ENCODE measurements at places on chromosomes 4 and X.

- DNase-seq, result no peak
Observed at GRCh38 chr4:26140150-26140898, 180.5 kb upstream of the RBPJ start.

- no peak for DNase-seq
Observed at GRCh38 chrX:56798339-56798711, 69.3 kb downstream of the NBDY start.

DNA sequence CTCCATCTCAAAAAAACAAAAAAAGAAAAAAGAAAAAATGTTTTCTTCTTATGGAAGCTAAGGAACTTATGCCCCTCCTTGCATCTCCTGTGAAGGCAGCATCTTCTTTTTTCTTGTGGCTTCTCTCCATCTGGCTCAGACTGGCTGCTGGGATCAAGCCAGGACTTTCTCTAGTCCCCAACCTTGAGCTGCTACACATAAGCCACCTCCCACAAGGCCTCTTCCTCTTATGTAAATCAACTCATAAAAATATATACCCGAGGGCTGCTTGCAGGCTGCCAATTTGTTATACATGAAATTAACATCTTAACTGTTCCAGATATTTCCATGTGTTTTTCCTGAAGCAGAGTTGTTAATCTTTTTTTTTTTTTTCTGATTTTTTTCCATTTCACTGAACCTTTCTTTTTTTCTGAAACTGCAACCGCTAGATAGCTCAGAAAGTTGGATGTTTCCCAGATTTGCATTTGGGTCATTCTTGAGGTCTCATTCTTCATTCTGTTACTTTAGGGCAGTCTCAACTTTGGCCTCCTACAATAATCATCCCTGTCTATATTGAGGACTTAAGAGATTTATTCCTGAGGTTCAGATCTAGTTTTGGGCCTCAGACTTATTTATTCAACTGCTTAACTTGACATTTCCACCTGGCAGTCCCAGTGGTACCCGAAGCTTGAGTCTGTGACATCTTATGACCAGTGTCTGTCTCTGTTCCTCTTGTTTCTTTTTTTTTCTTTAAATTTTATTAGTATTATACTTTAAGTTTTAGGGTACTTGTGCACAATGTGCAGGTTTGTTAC is 10.3 kb downstream of the SNX25 start:
- DNase-seq, result no peak

DNA sequence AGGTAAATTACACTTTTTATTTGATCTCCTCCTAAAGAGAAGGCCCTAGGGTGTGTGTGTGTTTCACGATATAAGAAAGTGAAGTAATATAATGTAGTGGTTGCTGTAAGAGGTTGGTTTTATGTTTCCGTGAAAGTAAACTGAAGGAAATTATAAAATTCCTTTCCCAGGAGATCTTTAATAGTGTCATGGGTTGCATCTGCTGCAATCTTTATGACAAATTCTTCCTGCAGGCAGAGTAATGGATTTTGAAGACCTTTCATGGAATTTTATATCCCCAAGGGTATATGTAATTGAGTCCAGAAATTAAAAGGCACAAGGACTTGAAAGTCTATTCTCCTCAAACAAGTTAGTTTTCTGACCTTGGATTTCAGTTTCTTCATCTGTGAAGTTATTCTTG is 538.6 kb downstream of the ANKRD50 start:
- no peak for DNase-seq

DNA sequence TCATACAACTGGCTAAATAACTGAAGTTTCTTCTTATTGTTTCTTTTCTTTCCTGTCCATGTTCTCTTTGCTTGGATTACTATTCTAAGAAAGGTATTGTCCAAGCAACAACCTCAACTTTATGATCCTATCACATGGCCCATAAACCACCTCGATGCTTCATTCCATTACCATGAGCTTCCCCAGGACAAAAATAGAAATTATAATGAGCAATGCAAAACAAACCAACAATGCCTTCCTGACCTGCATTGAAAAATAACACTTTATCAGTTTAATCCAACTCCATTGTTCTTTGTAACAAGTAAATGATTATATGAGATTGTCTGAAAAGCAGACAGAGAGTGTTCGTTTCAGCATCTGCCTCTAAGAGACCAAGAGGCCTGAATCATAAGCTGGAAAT is 148.8 kb downstream of the HS6ST2 start:
- no peak for DNase-seq

GRCh38 chr4:42710329-42710728 is 53.4 kb upstream of the ATP8A1 start:
- DNase-seq, result no peak

DNA sequence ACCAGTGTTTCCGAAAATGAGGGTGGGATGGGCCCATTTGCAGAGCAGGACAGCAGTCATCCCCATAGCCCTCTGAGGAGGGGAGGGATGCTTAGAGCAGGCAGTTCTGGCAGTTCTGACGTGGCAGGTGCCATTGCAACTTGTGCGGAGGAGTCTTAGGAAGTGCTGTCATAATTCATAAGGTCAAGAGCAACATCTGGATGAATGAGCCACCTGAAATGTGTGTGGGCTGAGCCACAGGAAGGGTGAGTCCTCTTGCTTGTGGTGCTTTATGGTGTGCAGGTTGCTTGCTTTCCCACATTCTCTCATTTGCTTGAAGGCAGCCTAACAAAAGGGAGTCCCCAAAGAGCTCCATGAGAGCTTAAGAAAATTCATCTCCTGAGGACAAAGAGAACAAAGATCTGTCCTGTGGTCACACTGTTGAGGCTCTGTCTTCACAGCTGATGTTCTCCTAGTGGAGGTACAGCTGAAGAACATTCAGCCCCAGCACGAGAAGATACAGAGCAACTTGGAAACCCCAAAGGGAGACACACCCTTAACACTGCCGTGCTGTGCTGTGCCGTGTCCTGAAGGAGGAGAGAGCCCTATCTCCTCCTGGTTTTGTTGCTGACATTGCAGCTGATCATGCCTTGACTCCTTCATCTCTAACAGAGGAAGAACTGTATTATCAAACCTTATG is 60.3 kb downstream of the DLG3 start:
- no peak for DNase-seq

- DNase-seq, result no peak
Observed at GRCh38 chr4:67522851-67523671, 22.2 kb downstream of the CENPC start.

DNA sequence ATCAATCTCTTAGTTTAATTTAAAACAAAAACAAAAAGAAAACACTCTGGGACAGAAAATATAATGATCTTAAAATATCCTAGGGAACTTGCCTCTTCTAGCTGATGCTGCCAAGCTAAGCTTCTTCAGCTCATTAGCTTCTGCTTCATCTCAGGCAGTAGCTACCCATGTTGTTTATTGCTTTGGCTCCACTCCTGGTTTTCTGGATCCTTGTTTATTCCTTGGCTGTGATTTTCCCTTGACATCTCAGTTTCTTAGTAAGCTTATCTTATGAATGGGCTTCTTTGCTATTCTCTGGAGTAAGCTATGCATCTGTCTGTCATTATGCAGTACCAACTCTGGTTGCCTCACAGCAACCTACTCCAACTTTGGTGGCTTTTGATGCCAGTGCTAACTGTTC is 5.1 kb upstream of the MTHFD2L start:
- DNase-seq, result no peak

GRCh38 chr4:40164459-40164858 is 32.4 kb upstream of the RHOH start:
- DNase-seq, result no peak

DNA sequence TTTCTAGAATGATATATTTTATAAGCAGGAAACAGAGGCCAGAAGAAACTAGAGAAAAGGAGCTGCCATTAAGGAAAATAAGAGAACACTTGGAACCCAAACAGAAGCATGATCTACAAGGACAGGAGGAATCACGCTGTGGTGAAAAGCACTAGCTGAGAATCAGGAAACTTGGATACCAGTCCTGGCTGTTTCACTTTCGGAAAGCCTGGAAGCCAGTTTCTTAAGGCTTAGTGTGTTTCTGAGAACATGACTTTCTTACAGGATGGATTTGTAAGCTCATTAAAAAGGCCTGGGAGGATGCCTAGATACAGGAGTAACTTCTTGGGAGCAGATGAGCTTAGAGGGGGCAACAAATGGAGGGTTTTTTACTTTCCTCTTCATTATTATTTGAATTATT is 36.9 kb downstream of the TLL1 start:
- no peak for DNase-seq

All from stimulated activated CD4-positive, alpha-beta T cell treated with anti-CD3 and anti-CD28 coated beads, Interleukin-1b, Interleukin-23, amount 100 ng/mL, for 4 hours (primary cell).